Stimulated activated CD4-positive, alpha-beta T cell treated with anti-CD3 and anti-CD28 coated beads, Interleukin-4, amount 100 ng/mL, for 48 hours (primary cell): ENCODE measurements at places on chromosomes 11 and 22.

DNA sequence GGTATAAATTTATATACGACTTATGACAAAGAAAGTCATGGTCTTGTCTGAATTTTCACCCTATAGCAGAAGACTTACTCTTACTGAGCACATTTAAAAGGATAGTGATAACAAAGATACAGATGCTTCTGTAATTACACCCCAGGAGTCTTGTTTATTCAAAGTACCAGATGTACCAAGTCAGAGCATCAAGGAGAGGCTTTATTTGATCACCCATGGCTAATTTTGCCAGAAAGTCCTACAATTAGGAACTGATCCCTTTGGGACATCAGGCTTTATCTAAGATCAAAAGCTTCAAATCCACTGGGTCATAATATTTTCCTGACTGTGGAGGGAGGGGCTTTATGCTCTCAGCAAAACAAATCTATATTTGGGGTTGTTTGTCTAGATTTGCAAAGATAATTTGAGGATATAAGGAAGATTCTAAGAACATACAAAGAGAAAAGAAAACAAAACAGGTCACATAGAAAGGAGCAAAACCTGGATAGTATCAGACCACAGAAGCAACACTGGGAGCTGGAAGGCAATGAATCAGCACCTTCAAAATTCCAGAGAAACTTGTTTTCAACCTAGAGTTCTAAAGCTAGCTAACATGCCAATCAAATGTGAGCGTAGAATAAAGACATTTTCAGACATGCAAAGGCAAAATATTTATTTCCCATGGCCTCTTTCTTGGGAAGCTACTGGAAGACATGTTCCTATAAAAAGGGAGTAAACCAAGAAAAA is 124.8 kb upstream of the CSNK2A3 start:
- no peak for DNase-seq

GRCh38 chr11:38582151-38582550 is 1984.1 kb upstream of the RAG2 start:
- no peak for DNase-seq

DNA sequence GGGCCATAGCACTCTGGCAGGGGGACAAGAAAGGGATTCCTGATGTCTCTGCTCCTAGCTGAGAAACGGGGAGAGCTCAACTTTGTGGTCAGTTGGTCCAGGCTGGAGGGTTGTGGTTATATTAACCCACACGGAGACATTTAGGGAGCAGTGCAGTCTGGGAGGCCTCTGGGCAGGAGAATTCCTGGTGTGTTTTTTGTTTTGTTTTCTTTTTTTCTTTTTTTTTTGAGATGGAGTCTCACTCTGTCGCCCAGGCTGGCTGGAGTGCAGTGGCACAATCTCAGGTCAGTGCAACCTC is 88.0 kb upstream of the SHISAL1 start:
- DNase-seq = no peak

GRCh38 chr11:76628408-76628947 is 42.1 kb downstream of the LRRC32 start:
- no peak for DNase-seq

GRCh38 chr11:76839311-76839710 is 21.4 kb upstream of the ACER3 start:
- no peak for DNase-seq

- no peak for DNase-seq
Measured at GRCh38 chr11:5695580-5695979, 6.0 kb downstream of the TRIM22 start.

DNA sequence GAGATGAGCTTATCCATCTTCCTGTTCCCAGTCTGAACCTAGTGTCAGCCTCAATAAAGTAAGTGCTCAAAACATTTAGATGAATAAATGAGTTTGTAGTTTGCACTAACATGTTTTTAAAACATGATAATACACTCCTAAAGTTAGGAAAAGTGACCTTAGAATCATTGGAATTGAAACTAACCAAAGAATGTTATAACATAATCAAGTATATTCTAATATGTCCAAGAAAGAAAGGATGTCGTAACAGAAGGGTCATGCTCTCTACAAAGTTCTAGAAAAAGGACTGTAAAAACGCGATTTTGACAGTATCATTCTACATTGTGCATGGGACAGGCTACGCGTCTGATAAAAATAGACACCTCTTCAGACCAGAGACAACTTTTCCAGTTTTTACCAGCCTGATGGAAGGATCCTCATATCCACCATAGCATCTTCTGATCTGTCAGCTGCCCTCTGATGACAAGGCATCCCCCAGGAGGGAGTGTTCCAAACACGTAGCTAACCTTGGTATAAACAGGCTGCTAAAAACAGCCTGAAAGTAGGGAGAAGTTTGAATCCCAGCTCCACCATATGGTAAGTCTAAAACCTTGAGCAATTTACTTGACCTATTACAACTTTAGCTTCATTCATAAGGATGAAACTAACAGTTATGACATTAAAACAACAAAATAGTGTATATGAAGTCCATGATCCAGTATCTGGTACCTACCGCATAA is 30.2 kb downstream of the CLMP start:
- DNase-seq = no peak

- DNase-seq = no peak
Measured at GRCh38 chr11:99277281-99277680, 256.5 kb downstream of the CNTN5 start.

DNA sequence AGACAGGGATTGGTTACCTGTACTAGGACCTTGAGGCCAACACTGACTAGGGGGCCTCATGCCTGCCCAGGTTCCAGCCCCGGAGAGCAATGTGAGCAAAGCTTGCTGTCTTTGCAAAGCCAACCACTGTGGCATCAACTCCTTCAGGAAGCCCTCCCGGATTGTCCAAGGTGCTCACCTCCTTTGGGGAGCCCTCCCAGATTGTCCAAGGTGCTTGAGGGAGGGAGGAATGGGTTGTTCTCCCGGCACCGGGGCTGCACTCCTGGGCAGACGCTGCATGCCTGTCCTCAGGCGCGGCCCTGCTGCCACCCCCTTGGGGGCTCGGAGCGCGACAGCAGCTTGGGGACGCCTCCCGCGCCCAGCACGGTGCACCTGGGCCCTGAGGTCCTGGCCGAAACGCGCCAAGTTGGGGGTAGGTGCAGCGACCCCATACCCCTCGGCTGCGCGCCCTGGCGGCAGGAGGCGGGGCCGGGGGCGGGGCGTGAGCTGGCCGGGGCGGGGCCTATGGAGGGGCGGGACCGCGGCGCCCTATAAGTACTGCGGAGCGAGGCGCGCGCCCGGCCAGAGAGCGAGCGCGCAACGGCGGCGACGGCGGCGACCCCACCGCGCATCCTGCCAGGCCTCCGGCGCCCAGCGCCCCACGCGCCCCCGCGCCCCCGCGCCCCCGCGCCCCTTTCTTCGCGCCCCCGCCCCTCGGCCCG is at the start of gene CD81:
Gene CD81, plus strand, starts transcription at position 560 of the 701 bp plus-strand sequence. CDS start 240 bp downstream, outside the sequence.
- peak; percentile 47 for DNase-seq

DNA sequence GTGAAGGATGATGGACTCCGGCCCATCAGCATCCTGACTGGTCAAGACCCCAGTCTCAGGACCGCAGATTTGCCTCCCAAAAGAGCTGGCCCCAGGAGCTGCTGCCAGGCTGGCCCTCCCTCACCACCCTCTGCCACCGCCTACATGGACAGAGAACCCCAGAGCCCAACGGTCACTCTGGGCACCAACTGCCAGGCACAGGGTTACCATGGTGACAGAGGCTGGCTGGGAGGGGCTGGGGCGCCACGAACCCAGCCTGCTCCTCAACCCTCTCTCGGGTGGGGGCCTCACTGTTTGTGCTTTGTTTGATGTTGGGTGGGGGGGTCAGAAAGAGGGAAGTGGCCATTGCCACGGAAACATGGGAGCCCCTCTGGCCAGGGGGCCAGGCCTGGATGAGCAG is 55.8 kb downstream of the ELFN2 start:
- DNase-seq = no peak

GRCh38 chr22:32043391-32043790 is 330 bp downstream of the SLC5A1 start:
- DNase-seq = no peak

GRCh38 chr11:132024587-132025295 is 654.3 kb downstream of the NTM start:
- no peak for DNase-seq

DNA sequence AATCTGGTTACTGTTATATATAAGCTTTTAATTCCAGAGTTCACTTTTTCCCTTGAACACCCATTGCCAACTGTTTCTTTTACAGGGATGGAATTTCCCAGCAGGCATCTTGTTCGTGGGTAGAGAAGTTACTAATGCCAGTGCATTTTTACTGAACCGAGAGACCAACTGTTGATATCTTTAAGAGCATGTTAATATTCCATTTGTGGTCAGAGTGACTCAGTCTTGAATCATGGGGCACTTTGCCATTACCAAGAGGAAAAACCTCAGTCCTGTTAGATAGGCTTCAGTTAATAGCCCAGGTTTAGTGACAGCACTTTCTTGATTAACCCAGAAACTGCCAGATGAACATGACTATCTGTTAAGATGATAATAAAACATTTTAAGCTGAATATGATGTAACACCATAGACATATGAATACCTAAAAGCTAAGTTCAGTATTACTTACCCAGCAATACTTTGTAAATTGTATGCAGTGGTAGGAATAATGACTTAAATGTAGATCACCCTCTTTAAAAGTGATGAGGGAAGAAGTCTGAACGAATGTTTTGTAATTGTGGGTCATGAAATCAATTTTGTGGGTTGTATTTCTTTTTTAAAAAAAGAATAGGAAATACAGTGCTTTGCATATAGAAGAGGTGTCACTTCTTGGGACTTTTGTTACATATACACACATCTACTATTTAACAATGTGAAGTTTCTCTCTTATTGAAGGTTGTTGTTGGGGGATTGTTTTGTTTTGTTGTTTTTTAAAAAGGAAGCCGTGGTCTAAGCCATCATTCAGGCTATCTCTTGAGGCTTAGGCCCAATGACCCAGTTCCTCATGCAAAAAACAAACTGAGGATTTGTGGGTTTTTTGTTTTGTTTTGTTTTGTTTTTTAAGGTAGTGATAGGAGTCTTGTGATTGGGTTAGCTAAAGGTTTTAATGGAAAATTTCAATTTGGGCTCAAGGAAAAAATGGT is 79.2 kb upstream of the GRIK4 start:
- DNase-seq = no peak

- DNase-seq = no peak
Measured at GRCh38 chr22:46688949-46689348, 49.1 kb downstream of the CERK start.

DNA sequence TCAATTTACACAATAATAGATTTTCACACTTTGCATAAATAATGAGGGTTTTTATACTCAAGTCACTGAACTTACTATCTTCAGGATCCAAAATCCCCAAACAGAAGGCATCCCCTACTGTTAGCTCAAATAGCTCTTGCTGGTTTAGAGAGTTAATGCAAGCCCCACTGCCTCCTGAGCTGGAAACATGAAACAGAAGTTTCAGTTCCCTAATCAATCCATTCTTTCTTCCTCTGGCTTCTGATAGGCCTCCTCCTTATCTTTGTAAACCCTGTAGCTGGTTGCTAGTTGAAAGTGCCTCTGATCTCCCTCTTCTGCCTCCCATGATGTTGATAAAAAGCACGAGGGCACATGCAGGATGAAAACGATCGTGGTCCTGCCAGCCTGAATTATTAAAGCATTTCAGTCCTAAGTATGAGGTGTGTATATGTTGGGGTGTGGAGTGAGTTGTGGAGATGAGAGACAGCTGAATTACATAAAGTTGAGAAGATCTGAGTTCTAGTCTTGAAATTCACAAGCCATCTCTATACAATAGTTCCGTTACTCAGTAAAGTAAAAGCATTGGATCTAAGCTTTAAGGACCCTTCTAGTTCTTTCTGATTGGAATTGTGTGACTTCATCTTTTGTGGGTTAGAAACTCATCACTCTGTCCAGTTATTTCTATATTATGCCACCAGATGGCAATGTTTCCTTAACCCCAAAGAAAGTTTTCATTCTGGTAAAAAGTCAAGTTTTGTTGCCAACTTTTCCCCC is 35.0 kb upstream of the EHF start:
- DNase-seq = no peak

- DNase-seq = no peak
Measured at GRCh38 chr22:23742505-23743264, 8.2 kb downstream of the ZNF70 start.

DNA sequence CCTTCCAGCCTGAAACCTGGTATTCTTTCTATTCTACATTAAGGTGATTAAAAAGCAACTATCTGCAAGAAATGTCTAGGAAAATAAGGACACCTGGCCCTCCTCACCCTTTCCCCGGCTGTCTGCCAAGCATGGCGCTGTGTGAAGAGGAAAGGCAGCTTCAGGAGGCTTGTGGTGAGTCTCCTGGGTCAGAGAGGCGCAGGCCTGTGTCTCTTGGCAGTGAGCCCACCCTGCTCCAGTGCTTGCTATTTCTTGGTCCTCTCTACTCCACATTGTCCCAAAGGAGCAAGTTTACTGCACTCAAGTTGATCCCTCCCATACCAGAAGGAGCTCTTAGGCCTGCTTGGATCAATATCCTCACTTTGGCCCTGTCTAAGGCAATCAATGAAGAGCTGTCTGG is 520.7 kb upstream of the B3GAT1 start:
- no peak for DNase-seq

DNA sequence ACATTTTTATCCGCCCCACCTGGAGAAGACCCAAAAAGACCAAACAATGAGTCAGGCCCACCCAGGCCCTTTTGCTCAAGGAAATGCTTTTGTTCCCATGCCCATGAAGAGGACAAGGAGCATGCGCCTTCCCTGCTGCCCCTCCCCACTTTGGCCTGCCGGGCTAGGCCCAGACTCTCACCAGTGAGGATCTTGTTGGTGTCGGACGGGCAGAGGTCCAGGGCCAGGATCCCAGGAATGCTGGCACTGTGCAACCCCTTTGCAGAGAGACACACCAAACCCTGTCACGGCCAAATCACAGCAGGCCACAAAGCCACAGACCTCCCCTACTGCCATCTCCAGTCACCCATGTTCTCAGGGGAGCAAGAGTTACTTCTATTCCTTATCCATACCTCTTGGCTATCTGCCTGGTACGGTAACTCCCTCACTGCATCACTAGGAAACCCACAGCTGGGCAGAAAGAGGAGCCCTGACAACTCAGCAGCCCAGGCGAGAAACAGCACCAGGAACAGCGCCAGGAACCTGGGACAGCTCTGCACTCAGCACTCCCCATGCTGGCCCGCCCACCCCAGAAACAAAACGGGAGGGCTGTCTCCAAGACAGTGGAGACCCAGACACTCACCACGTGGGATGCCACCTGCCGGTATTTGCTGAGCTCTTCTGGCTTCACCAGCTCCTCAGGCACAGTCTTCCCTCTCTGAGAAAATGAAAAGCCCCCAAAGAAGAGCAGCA is 5.5 kb downstream of the PRPF19 start:
- no peak for DNase-seq

GRCh38 chr11:102633385-102634026 is 8.4 kb upstream of the MMP20 start:
- DNase-seq = no peak

- no peak for DNase-seq
Measured at GRCh38 chr22:39318507-39319283, 728 bp downstream of the RPL3 start.

DNA sequence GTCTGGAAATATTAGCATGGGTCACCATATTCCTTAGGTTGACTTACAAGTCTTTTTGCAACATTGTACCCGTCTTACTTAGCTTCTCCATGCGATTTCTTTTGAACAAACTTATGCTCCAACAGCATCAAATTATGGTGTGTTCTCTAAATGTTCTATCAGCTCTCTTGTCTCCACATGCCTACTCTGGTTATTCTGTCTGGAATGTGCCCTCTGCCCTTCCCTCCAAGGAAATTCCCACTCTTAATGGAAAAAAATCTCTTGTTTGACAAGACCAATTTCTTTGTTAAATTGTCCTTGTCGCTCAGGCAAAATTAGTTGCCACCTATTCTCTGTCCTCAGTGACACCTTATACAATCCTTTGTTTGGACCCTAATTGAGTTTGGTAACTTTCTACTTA is 522.8 kb upstream of the LUZP2 start:
- DNase-seq = no peak

GRCh38 chr11:61369372-61370348 is 7.5 kb downstream of the TMEM138 start:
- no peak for DNase-seq
